ENCODE measurements at places on chromosomes 6 and 20. TPM values are rescaled to one million over a fixed set of nuclear protein-coding genes. Genes with fewer than 3 reads are reported as not detected.

The XKR7 gene
- not detected for total RNA-seq

The NUP153 gene
- total RNA-seq: 11.5 TPM

The CD93 gene
- total RNA-seq: 6.0 TPM

The CEP85L gene
- 25.6 TPM for total RNA-seq

The FHL5 gene
- not detected for total RNA-seq

The PCMTD2 gene
- total RNA-seq: 41.3 TPM

The RRAGD gene
- total RNA-seq: 4.9 TPM

The ZBTB9 gene
- total RNA-seq: 3.5 TPM

The GDAP1L1 gene
- total RNA-seq: not detected

The TREML2 gene
- total RNA-seq: not detected

The KLHDC3 gene
- total RNA-seq: 99.2 TPM

The BMP5 gene
- total RNA-seq: not detected

The UBD gene
- not detected for total RNA-seq

The TDRD6 gene
- total RNA-seq: 0.23 TPM

The RGS17 gene
- 12.7 TPM for total RNA-seq

The GLP1R gene
- not detected for total RNA-seq

The DAAM2 gene
- total RNA-seq: 19.3 TPM

The FLRT3 gene
- total RNA-seq: 2.6 TPM

The CD24 gene
- total RNA-seq: 8.0 TPM

The GNMT gene
- not detected for total RNA-seq

The MUC21 gene
- total RNA-seq: not detected

The KCNQ5 gene
- total RNA-seq: 0.82 TPM

The MMUT gene
- 13.3 TPM for total RNA-seq

The IL17F gene
- total RNA-seq: not detected

The TAAR6 gene
- not detected for total RNA-seq

The SEL1L2 gene
- 0.23 TPM for total RNA-seq

The OPRM1 gene
- not detected for total RNA-seq
